CD4-positive, CD25-positive, alpha-beta regulatory T cell (primary cell): ENCODE measurements at places on chromosomes 16 and 17. TPM values are rescaled to one million over a fixed set of nuclear protein-coding genes. Genes with fewer than 3 reads are reported as not detected.

DNA sequence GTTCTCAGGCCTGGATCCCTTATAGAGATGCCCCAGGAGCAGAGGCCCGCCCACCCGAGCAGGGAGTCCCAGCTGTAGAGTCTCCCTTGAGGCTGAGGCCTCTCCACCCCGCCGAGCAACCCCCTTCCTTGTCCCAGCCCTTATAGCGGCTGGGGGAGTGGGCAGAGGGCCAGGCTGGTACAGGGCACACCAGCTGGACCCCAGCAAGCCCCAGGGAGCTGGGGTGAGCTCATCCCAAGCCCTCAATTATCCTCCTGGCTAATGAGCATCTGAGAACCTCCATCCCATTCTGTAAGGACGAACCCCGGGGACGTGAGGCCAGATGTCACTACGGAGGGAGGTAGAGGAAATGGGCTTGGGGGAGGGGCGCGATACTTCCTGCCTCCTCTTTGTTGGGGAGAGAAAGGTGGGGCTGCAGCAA lies 3.2 kb upstream of the SNN start:
- DNase-seq: peak; percentile 75

DNA sequence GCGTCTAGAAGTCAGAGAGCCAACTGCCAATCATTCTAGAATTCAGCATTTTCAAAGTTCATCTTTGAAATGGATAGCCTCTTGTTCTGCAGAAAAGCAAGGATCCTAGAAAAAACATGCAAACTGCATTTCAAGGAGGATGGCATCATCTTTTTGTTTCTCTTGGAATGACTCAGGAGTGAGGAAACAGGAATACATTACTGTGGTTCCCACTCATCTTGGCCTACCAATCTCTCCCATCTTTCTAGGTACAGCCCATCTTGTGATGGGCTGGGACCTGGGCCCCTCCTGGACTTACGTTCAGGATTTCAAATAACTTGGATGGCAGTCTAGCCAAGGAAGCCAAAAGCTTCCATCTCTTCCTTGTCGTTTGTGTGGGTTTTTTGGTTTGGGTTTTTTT lies 363.4 kb downstream of the CDH13 start:
- no peak for DNase-seq

- DNase-seq: peak; percentile 72
Measured at GRCh38 chr17:67434061-67434525, 57.0 kb downstream of the PITPNC1 start.

DNA sequence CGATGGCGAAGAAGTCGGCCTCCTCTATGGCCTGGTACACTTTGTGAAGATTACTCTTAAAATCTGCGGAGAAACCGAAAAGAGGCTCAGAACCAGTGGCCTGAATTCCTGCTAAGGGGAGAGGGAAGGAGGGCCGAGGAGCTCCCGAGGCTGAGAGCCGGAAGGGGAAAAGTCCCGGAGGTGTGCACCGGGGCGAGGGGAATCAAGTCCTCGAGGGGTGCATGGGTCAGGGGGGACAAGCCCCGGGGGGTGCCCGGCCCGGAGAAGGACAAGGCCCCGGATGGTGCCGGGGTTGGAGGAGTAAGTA lies 495 bp downstream of the PARN start:
- no peak for DNase-seq

DNA sequence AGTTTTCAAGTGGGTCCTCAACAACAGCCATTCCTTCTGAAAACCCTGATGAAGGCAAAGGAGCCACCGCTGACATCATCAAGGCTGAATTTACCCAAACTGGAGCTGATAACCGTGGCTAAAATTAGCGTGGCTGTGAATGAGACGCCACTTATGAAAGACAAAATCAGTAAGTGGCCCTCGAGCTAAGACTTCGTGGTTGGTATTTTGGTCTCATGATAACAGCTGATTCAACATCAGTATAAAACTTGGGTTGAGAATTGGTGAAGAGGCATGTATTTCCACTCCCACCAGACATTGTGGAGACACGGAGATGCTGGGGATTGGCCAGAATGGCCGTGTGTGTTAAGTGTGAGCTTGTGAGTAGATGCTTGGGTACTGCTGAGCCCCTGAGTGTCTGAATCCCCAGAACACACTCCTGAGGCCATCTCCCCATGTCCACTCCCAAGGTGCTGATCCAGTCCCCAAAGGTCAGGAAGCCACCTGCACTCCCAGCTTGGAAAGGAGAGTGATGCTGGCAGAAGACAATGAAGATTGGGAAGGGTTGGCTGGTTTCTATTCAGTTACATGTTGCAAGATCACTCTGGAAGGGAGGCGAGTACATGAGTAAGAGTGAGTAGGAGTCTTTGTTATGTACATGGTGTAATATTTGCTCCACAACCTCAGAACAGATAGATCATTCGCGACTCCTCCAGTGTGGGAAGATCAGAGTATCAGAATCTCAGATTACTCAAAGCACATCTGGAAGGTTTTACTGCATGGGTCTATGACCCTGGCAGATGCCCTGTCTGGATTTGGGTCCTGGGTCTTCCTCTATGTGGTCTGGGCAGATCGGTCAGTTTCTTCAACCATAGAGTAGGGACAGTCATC lies 207.7 kb downstream of the HS3ST3A1 start:
- no peak for DNase-seq

GRCh38 chr16:67186550-67186950 lies 2.8 kb upstream of the MATCAP1 start:
- DNase-seq: no peak

DNA sequence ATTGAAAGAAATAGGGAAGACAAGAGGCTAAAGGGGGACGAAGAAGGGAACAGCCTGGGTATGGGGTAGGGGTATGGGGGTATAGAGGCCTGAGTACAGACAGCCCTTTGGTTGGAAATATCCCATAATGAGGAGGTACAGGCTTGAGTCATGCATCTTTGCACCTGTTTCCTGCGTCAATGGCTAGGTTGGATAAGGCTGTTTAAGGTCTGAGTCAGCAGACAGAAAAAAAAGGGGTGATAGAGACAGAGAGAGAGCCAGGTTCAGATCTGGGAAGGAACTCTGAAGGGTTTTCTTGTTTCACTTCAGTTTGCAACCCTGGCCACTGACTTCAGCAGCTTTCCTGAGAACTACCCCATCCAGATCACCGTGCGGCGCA lies 8.5 kb downstream of the FNDC8 start:
- DNase-seq: no peak

DNA sequence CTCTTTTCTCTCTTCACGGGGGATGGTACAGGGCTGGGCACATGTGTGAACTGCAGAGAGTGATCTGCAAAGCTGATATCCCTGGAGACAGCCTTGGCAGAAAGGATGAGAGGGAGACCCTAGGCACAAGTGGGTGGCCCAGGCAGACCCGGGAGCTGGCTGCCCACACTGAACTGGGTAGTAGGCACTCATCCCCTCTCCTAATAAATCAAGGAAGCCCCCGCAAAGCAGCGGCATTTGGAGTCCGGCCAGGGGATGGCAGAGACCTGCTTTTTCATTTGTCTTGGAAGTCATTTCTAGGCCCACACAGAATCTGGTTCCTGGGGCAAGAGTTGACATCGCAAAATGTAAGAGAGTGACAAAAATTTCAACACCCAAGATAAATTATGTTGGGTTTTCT lies 3.0 kb upstream of the TFAP4 start:
- DNase-seq: no peak

DNA sequence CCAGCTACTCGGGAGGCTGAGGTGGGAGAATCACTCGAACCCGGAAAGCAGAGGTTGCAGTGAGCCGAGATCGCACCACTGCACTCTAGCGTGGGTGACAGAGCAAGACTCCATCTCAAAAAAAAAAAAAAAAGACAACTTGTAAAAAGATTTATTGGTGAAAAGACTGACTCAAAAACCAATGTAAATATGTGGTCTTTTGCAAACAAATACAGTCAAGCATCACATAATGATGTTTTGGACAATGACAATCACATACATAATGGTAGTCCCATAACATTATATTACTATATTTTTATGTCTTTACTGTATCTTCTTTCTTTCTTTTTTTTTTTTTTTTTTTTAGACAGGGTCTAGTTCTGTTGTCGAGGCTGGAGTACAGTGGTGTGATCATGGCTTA lies 8.3 kb downstream of the CRLF3 start:
- no peak for DNase-seq

DNA sequence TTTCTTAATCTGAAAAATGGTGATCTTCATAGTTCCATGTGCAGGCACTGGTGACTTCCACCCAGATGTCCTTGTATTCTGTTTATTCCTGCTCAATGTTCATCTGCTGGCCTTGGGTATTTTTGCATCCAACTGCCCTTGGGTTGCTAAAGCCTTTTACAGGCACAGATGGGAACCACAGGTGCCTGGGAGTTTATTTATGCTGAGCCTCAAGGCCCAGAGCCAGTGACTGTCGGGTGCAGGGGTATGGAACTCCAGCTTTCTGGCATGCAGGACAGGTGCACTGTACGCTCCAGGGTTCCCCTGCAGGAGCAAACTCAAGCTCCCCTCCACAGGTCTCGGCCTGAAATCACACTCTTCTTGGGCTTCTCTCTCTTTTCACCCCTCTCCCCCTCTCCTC lies 22.3 kb downstream of the DYNLRB2 start:
- DNase-seq: no peak

DNA sequence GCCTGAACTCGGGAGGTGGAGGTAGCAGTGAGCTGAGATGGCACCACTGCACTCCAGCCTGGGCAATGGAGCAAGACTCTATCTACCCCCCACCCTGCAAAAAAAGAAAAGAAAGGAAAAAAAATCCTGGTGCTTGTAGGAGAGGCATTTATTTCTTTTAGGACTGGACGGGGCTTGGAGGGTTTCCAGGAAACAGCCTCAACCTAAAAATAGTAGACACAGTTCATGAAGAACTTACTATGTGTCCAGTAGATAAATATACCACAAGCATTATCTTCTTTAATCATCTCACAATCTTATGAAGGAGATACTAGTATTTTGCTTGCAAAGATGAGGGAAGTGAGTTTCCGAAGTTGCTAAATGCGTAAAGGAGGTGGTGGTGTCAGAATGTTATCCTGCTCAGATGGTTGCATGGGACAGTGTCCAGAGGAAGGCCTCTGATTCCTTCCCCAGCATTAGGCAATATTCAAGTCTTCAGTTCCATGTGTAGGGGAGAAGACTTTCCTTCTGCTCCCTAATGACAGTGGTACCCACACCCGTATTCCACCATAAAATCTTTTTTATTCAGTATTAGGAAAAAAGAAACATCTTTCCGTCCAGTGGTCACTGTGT lies 263.2 kb downstream of the WWOX start:
- no peak for DNase-seq

GRCh38 chr17:869567-870525 lies 87.7 kb downstream of the MRM3 start:
- DNase-seq: no peak

GRCh38 chr16:48810803-48811453 lies 200.9 kb upstream of the N4BP1 start:
- DNase-seq: no peak

Gene LHX1
- polyA plus RNA-seq: 0.05 TPM

Gene CORO6
- polyA plus RNA-seq: 0.15 TPM

Gene ZSCAN10
- polyA plus RNA-seq: not detected

Gene TMEM231
- 0.91 TPM for polyA plus RNA-seq

Gene P3H4
- polyA plus RNA-seq: 0.59 TPM

Gene DDX52
- polyA plus RNA-seq: 16.5 TPM

Gene LRRC37A3
- polyA plus RNA-seq: 1.3 TPM

Gene SMIM5
- 0.07 TPM for polyA plus RNA-seq

Gene ZPBP2
- polyA plus RNA-seq: not detected

Gene GGT6
- polyA plus RNA-seq: not detected
